ENCODE measurements at places on chromosomes 11 and 22.

GRCh38 chr22:28268850-28269249 is 349.8 kb upstream of the PITPNB start:
- no peak for DNase-seq

- DNase-seq = no peak
Observed at GRCh38 chr11:115892016-115892415, 387.8 kb upstream of the CADM1 start.

DNA sequence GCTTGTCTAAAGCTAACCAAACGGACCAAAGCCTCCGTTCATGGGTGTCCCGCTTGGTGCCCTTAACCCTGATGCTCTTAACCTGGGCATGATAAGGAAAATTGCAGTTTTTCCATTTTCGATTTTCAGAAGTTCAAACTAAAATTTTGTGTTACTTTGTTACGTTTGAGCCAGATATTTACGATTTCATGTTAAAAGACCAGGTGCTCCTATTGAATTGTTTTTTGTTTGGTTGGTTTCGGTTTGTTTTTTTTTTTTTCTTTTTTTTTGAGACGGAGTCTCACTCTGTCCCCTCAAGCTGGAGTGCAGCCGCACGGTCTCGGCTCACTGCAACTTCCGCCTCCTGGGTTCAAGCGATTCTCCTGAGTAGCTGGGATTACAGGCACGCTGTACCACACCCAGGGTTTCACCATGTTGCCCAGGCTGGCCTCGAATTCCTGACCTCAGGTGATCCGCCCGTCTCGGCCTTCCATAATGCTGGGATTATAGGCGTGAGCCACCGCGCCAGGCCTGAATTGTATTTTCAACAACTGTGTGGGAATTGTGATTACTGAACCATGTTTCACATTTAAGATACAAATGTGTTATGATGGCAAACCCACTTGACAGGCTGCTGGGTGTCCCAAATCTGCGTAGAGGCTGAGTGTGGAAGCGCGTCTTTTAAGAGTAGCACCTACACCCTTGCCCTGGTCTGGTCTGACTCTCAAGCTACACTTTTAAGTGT is 864 bp upstream of the USP28 start:
- no peak for DNase-seq

DNA sequence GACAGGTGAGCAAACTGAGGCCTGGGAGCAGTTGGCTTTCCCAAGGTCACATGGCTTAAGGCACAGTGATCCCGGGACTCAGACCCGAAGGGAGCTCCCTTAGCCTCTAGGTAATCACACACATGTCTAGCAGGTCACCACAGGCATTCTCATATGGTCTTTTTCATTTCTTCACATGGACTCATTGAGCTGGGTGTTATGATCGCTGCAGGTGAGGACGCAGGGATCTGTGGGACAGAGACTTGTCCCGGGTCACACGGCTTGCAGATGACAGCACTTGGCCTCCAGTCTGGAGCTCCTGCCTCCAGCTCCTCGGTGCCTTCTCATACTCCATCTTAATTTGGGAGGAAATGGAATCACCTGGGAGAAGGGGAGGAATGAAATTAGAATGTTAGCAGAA is 23.6 kb upstream of the CACNG2 start:
- no peak for DNase-seq

- no peak for DNase-seq
Observed at GRCh38 chr11:720642-721246, 14.7 kb downstream of the EPS8L2 start.

DNA sequence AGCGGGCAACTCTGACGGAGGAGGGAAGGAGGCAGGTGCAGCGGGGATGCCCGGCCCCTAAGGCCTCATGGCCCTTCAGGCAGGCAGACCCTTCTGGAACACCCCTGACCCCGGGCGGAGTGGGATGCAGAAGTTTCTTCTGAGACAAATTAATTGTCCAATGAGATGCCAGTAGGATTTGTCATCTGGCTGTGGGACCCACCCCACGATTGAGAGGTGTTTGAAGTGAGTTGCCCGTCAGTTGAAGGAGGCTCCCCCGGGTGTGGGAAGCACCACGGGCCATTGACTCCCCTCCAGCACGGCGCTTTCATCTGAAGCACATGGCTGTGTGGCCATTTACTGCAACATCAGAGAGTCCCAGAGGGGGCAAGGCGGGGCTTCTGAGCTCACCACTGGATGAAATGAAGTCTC is 527.8 kb downstream of the BRD1 start:
- peak; percentile 1 for DNase-seq

DNA sequence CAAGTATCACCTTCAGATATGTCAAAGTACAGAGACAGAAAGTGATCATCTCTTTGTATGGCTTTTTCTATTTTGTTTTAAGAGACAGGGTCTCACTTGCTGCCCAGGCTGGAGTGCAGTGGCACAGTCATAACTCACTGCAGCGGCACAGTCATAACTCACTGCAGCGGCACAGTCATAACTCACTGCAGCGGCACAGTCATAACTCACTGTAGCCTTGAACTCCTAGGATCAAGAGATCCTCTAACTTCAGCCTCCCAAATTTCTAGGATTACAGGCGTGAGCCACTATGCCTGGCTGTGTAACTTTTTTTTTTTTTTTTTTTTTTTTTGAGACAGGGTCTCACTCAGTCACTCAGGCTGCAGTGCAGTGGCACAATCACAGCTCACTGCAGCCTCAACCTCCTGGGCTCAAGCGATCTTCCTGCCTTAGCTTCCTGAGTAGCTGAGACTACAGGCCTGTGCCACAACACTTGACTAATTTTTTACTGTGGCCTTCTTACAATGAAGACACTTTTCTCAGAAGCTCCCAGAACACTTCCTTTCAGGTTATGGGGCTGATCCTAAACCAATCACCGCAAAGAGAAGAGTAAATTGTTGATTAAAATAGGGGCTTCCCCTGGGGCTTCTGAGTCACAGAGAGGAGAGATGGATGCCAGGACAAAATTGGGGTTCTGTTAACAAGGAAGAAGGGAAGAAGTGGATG is 9.0 kb upstream of the HIKESHI start:
- DNase-seq = no peak

DNA sequence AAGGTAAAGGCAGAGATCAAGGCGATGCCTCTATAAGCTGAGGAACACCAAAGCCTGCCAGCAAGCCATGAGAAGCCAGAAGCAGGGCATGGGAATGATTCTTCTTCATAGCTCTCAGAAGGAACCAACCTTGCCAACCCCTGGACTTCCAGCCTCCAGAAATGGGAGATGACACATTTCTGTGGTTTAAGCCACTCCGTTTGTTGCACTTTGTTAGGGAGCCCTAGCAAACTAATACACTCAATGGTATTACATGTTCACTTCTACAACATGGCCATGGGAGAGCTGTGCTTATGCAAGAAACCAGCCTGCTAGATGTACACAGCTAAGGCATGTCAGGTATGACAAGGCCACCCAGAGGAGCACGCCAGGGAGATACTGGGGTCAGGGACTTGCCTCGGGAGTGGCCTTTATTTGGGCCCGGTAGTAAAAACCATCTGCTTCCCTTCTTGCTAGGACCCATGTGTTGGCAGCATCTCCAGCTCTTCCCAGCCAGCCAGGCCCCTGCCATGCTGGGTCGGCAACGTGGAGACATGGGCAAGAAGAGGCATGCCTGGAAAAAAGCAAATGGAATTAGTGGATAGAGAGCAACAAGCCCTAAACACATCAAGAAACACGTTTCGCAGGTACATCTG is 3.6 kb downstream of the C11orf16 start:
- DNase-seq = no peak

- no peak for DNase-seq
Observed at GRCh38 chr11:71075871-71076420, 176.4 kb downstream of the SHANK2 start.

GRCh38 chr11:66617155-66617834 is 865 bp downstream of the RBM14 start:
- no peak for DNase-seq

DNA sequence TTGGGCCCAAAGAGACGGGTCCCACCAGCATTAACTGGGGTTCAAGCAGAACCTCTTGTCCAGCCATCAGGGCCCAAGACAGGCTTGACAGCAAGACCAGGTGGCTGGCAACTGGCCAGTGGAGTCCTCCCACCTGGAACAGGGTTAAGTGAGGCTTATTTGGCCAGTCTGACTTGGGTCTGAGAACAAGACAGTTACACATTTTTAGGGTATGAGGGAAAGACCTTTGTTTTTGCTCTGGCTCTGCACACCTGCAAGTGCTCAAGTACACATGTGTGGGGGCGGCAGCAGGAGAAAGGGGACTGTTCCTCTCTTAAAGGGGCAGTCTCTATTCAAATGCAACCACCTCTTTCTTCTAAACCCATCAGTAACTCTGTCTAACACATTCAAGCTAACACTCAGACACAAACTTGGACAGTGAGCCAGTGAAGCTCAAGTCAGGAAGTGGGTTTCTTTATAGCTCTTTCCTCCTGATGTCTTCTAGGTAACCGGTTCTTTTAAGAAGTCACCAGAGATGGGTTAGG is 116.2 kb downstream of the ETS1 start:
- DNase-seq = no peak

- DNase-seq = no peak
Observed at GRCh38 chr22:43600265-43600664, 188.5 kb downstream of the MPPED1 start.

DNA sequence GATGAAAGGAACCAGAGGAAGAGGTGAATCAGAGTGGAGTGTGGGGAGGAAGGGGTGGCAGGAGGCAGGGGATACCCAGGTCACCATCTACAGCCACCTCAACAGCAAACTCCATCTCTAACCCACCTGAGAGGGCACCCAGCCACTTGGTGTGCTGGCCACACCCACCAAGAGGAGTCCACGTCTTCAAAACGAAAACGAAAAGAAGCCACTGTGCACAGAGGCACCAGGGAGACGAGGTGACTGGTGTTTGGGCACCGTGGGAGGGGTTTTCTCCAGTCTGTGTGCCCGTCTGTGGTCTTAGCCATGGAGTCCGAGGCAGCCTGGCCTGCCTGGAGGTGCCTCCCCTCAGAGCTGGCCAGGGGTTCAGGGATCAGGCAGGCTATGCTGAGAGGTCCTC is 20.2 kb downstream of the PDGFB start:
- no peak for DNase-seq

GRCh38 chr11:122681070-122681469 is 25.5 kb downstream of the UBASH3B start:
- DNase-seq = no peak

GRCh38 chr11:74147199-74147929 is 23.4 kb downstream of the C2CD3 start:
- DNase-seq = no peak

DNA sequence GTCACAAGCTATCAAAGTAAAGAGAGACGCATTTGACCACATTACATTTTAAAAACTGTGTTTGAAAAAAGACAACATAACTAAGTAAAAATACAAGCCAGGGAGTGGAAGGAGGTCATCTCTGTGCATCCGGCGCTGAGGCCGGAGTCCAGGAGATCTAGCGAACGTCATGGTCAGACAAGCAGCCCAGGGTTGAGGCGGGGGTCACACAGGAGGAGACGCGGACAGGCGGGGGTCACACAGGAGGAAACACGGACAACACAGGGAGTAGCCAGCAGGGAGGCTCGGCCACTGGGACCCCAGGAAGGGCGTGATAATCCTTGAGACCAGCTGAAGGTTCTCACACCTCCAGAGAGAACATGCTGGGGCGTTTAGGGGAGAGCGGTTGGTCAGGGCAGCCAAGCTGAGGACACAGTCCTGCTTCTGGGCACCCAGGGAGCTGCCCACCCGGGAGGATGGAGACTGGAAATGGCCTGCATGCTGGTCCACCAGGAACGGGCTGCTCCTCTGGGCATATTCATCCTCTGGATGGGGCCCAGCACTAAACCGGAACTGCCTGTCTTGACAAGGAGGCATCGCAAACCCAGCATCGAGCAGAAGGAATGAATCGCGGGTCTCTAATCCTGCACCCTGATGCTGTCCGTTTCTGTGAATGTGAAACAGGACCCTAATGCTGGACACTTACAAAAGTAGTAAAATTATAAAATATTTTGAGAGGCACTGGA is 40.9 kb upstream of the MUC5AC start:
- no peak for DNase-seq

DNA sequence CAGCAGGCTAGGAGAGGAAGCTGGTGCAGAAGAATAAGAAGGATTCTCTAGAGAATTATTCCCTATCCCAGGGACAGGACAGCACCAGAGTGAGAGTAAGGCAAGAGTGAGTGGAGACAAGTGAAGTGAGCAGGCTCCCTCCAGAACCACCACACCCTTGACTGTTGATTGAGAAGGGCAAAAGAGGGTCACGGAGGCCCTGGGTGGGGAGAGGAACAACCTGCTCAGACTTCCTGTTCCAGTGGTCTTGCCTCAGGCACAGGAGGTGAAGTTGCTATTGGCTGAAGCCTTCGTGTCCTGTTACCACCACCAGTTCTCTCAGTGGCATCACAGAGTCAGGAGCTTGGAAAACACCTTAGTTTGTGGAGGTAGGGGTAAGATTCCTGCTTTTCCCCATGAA is 51.7 kb upstream of the CCDC89 start:
- no peak for DNase-seq

- DNase-seq = no peak
Observed at GRCh38 chr22:32177221-32177765, 18.2 kb upstream of the C22orf42 start.

GRCh38 chr22:46703171-46703995 is 34.7 kb downstream of the CERK start:
- no peak for DNase-seq

DNA sequence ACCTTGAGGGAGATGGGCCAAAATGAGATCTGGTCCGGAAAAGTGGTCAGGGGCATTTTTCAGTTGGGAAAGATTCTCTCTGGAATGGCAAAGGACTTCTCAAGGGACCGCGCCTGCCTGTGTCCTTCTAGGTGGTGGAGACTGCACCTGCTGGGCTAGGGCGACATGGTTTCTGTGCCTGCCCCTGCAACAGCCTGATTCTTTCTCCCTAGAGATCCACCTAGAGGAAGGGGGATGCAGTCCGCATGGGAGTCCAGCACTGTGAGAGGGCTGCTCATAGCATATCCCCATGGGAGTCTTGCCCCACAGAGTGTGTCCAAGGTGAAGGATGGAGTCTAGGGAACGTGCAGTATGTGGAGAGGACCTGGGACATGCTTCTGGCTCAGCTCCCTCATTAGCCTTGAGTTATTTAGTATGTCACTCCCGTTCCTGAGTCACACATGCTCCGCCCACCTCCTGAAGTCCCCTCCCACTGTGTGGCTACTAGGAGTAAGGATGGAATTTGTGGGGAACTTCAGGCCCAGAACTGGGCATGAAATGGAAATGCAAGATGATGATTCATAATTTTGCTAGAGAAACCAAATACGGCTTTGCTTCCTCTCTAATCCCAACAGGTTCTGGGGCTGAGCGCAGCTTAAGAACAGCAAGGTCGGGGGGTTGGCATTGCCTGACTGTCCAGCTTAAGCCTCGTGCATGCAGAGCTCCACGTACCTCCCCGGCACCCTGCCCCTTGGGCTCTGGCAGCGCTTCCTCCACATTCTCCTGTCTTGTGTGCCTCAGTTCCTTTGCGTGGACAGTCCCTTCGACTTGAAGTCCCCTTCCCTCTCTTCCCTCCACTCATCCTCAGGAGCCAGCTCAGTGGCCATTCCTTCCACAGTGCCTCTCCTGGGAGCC is 35.0 kb downstream of the GRIK4 start:
- no peak for DNase-seq

- DNase-seq = no peak
Observed at GRCh38 chr11:128483211-128483788, 104.1 kb downstream of the ETS1 start.
